ENCODE measurements at places on chromosomes 7 and 10.

DNA sequence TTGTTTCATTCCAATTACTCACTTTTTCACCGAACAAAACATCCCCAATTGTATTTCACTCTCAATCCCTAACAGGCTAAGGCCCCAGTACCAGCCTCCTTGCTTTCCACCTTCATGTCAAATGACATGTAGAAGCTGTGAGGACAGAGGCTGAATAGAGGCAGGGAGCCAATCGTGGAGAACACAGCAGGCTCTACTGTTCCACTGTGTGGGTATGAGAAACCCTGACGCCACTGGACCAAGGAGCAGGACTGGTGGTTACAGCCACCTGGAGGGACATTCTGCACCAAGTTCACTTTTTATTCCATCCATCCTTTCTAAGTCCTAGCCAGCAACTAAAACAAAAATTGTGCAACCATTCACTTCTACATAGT lies 502.8 kb downstream of the SORCS1 start:
- no peak for DNase-seq

DNA sequence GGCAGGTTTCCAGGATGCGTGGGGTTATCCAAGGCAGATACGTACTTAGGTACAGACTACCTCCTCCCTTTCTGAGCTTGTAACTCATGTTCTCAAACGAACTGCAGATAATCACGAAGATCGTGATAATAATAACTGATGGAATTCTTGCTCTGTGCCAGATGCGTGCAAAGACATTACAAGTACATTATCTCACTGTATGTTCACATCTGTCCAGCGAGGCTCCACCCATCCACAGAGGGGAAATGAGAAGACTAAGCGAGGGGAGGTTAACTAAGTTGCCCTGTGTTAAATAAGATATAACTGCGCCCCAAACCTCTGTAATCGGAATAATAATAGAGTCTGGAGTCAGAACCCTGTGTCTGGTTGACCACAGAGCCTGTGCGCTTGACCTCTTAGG lies 1.9 kb downstream of the GALNT17 start:
- no peak for DNase-seq

DNA sequence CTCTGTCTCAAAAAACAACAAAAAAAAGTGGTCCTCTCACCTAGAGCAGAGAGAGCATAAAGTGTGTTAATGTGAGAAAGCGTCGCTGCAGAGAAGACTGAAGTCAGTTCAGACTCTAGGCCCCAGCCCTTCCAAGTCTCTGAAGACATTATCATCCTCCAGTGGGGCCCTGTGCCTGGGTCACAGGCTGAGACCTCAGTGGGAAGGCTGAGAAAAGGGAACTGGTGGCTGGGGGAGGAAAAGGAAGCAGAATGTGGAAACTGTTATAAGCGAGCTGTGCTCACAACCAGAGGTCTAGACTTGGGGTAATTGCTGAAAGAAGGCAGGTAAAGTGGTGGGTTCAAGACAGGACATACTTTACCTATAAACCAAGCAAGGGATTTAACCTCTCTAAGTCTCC lies 4.9 kb upstream of the RRP12 start:
- DNase-seq: no peak

DNA sequence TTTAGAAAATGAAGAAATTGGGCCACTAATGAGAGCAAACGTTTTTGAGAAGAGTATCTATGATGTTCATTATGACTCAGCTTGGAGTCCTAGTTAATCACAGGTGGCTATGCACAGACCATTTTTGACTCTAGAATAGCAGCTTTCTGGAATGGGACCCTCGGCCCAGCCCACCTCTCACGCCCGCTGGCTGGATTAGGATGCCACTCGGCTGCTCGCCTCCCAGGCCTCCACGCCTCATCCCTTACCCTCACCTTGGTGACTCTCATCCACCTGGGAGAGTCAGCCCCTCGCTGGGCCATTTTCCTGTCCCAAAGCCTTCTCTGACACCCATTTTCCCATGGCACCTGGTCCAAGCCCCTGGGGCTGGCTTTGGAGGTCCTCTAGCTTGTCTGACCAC lies 173.6 kb downstream of the ADAM12 start:
- DNase-seq: no peak

DNA sequence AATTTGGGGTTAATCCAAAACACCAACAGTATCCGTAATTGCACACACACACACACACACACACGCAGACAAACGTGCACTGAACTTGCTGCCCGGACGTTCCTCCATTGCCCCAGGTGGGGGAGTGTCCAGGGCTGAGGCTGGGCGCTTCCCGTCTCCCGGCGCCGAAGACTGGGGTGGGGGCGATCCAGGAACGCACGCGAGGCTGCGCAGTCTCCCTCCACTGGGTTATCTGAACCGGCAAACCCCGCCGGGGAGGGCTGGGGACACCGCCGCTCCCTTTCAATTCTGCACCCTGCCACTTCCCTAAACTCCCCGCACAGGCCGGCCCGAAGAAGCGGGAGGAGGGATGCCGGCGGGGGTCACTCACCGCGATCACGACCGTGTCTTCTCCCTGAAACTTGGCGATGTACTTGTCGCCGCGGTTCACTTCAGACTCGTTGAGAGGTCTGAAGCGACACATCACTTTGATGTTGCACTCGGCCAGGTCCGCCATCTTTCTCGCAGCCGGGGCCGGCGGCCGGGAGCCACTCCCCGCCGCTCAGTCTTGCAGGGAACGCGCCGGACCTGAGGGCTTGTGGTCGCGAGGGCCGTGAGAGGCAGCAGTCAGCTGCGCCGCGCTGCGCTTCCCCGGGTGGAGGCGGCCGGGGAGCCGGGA lies 618 bp downstream of the KIF5B start:
- DNase-seq: peak; percentile 81

- DNase-seq: no peak
These were observed 105.5 kb downstream of the TPST1 start for GRCh38 chr7:66310620-66311019.

- no peak for DNase-seq
These were observed 14.4 kb downstream of the CAMK2G start for GRCh38 chr10:73859784-73860491.

DNA sequence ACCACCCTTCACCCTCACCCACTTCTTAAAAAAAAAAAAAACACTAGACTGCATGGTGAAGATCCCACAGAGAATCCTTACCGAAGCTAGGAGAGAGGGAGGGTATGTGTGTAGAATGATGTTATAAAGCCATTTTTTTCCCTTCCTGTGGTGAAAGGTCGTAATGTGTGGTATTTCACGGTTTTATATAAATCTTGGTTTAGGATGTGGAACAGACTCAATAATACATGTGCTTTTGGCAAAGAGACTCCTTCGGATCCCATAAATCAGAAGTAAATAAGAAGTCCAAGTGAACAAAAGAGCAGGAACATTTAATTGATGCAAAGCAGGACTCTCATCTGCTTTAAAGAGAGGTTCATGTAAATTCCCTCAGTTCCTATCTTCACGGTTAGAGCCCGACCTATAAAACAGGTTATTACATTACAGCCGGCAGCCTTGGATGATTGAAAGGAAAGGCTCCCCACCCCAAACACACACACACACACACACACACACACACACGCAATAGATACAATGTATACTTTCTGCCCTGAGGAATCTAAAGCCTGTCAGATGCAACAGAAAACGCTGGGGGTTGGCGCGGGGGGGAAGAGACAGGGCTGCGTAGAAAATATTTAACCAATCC lies 8.8 kb downstream of the DLX5 start:
- no peak for DNase-seq

DNA sequence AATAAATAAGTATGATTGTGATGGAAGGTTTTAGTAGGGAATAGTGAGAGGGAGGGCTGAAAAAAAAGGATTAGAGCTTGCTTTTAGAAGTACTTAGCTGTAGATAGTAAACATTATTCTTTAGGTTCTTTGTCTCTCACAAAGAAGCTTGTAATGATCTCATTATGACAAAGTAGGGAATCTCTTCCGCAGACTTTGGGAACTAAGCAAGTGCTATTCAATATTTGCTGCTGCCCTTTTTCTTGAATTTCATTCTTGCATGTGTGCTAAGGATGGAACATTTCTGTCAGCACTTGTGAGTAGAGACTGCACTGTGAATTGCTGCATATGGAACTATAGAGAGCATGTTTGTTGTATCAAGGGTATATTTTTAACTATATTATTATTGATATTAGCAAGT lies 173.4 kb downstream of the ST7 start:
- no peak for DNase-seq

DNA sequence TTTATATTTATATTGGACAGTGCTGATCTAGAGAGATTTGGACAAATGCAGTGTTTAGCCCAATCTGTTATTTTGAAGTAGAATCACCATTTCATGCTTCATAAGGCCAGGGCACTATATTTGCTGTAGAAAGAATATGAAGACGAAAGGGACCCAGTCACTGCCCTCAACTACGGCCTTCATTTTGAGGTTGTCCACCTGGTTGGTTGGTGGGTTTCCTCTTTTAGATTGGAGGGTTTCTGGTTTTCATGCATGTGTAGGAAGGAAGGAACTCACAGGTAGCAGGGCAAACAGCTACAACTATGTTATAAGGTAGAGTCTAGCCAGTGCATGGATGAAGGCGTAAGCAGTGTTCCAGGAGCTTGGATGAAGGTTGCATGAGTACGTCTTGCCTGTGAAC lies 56.3 kb downstream of the ARID5B start:
- DNase-seq: no peak

GRCh38 chr7:1478480-1478879 lies 19.2 kb upstream of the MICALL2 start:
- DNase-seq: no peak

DNA sequence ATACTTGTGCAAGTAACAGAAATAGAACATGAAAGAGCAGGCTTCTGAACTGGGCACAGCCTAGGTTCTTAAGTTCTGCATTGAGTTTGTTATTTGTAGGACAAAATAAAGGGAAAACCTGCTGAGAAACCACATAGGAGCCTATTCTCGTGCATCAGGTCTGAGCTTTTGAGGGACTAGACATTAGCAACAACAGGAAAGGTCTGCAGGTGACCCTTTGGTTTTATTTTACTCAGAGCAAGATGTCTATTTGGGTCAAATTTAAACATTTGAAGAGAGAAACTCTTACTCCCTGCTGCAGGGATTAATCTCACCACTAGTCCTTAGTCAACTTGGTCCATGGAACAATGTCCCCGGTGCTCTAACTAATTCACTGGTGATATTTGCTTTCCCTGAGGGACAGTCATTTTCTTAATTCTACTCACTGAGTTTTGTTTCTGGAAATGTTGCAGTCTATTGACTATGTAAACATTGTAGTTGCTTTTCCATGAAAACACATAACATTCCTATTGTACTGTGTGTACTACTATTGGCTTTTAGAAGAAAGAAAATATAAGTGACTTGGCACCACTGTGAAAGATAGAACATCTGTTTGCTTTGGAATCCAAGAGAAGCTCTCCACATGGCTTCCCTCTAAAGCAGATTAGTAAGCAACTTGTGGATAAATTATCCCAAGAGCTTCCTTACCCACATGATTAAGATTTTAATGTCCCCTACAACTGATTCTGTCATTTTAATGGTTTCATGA lies 108.2 kb downstream of the CHRM2 start:
- no peak for DNase-seq

- no peak for DNase-seq
These were observed 78.4 kb upstream of the EMX2 start for GRCh38 chr10:117464176-117464575.

GRCh38 chr7:28086198-28086597 lies 94.4 kb downstream of the JAZF1 start:
- no peak for DNase-seq

- no peak for DNase-seq
These were observed 90.8 kb downstream of the AGMO start for GRCh38 chr7:15470825-15471668.

DNA sequence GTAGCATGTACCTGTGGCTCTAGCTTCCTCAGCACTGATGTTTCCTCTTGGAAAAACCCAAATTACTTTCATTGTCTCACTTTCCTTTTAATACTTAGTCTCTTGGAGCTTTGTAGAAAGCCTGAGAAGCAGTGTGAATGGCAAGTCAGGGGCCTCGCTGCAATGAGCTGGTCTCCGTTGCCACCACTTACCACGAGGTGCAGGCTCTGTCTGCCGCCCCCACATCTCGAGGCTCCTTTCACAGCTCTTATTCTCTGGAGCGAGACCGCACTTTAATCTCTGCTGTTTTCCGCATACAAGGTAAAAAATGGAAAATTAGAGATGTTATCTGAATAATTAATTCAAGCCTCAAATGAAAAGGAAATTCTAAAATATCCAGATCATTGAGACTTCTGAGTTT lies 186.2 kb downstream of the HECW1 start:
- no peak for DNase-seq

GRCh38 chr7:14751461-14751860 lies 151.1 kb downstream of the DGKB start:
- peak; percentile 82 for DNase-seq

DNA sequence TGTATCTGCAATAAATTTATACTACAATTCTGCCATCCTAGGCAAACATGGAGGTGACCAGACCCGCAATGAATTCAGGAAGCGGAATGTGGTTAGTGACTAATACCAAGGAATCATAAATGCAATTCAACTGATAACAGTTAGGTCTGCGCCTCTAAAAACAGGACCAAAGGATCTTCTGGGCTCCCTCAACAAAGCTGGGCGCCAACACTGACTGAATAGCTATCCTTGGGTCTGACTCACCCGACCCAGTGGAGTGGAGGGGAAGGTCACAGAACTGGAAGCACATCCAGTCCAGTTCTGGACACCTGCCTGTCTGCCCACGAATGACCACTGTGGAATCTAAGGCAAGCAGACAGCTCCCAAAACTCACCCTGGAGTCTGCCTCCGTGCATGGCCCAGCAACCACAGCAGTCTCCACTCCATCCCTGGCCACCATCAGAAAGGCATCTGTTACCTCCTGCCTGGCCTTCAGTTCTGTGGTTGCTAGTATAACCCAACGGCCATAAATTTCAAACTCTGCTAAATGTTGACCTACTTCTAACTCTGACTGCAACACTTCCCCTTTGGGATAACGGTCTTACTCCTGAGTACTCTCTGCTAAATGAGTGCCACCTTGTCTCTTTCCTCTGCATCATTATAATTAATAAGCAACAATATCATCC lies 43.0 kb upstream of the DLX6 start:
- no peak for DNase-seq

GRCh38 chr10:70832221-70832620 lies 16.5 kb downstream of the SGPL1 start:
- DNase-seq: no peak

- no peak for DNase-seq
These were observed 24.8 kb downstream of the LEP start for GRCh38 chr7:128265906-128266300.
